ENCODE measurements at places on chromosomes 5 and 9.

GRCh38 chr5:91119981-91120850, 262.9 kb downstream of the ARRDC3 start:
- DNase-seq, result no peak

DNA sequence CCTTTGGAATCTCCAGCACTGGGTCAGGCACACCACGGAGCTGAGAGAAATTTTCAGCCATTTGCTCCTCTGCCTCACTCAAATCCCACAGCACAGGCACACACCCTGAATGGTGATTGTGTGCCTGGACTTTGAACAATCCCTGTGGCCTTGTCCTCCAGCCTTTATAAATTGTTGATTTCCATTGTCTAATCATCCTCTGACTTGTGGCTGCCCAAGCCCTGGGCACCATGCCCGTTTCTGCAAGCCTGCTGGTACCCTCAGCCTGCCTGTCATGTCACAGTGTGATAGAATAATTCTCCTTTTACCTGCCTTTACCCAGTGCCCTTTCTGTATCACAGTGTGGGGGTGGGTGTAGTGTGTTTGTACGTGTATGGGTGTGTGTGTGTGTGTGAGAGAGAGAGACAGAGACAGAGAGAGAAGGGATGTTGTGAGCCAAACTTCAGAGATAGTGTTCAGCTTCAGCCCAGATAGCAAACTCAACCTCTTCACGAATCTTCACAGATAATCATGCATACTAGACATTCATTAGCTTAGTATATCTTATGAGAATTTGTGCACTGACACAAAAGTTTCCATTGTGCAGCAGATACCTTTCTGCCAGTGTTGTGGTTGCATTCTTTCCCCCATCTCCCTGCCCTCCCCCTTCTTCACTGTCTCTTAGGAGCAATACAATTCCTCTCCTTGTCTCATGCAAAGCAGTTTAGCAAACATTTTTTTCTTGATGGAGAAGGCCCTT, 27.8 kb upstream of the SLC44A1 start:
- DNase-seq, result no peak

DNA sequence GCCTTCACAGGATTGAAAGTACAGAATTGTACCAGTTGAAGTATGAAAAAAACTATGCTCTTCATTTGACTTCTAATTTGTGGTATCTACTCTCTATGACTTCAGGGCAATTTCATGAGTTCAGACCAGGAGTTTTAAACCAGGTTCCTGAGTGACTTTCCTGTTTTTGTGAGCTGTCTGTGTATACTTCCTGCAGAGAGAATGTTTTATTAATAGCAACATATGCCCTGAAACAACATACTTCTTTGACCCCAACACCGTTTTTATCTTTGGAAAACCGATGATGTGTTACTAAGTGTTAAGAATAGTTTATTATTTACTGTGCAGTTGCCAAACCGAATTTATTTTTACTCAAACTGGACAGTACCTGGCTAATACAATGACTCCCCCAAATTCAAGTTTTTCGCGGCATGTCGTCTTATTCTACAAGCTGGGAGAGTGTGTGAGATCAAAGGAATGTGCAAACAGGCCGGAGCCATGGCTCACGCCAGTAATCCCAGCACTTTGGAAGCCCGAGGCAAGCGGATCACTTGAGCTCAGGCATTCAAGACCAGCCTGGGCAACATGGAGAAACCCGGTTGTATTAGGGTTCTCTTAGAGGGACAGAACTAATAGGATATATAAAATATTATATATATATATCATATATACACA, 58.7 kb upstream of the ERBIN start:
- no peak for DNase-seq

GRCh38 chr5:83777856-83778255, 57.2 kb upstream of the HAPLN1 start:
- no peak for DNase-seq

DNA sequence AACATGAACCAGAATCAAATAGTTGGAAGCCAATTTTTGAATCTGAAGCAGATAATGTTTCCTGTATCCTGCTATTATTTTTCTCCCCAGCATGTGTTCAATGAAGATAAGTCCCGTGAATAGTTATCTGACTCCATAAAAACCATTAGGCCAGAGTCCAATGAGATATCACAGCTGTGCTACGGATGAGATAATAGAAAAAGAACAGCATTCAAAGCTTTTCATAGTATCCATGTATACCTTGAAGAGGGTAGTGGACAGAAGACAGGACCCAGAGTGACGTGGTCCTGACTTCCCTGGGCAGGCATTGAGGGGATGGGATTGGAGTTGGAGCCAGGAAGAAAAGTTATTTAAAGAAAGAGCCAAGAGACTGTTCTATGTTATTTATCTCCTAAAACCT, 50.7 kb upstream of the C6 start:
- DNase-seq, result no peak
